ENCODE measurements at places on chromosomes 7 and 10.

- no peak overlapping the region for H3K4me3 ChIP-seq
- H3K27ac ChIP-seq: no peak overlapping the region
- DNase-seq: no peak
- H3K36me3 ChIP-seq: peaks cover 2% of the 10 kb centered on the region
- no peaks in the 10 kb centered on the region for H3K27me3 ChIP-seq
These were observed 181.7 kb downstream of the ST7 start for GRCh38 chr7:117134889-117135552.

GRCh38 chr7:12291870-12292269 is 80.8 kb downstream of the TMEM106B start:
- H3K27ac ChIP-seq: no peak overlapping the region
- DNase-seq: peak; percentile 22
- H3K27me3 ChIP-seq: peaks cover 1% of the 10 kb centered on the region
- H3K36me3 ChIP-seq: no peaks in the 10 kb centered on the region
- no peak overlapping the region for H3K4me3 ChIP-seq

GRCh38 chr10:133292919-133293809 is 15.5 kb downstream of the TUBGCP2 start:
- no peak overlapping the region for H3K27ac ChIP-seq
- DNase-seq: no peak
- H3K4me1 ChIP-seq: no peaks in the 10 kb centered on the region
- H3K36me3 ChIP-seq: peaks cover 36% of the 10 kb centered on the region
- no peak overlapping the region for H3K4me3 ChIP-seq

DNA sequence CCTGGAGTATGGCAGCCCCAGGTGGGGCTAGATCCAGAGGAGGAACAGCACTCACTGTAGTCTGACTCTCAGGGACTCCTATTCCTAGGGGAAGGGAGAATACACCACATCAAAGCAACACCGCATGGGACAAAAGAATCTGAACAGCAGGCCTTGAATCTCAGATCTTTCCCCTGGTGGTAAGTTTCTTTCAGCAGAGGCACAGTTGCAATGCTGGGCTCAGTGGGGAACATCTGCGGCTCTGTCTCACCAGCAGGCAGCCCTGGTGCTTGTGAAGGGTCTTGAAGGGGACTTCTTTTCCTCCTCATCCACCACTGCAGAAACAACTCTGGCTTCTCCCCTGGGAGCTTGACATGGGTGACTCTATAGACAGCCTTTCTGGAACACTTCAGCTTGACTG is 111.2 kb upstream of the ARHGAP21 start:
- no peak for DNase-seq
- H3K4me3 ChIP-seq: no peak overlapping the region
- H3K27me3 ChIP-seq: no peaks in the 10 kb centered on the region
- H3K4me1 ChIP-seq: no peaks in the 10 kb centered on the region
- H3K27ac ChIP-seq: no peak overlapping the region

GRCh38 chr10:95500097-95500496 is 61.1 kb downstream of the SORBS1 start:
- H3K36me3 ChIP-seq: no peaks in the 10 kb centered on the region
- H3K27me3 ChIP-seq: no peaks in the 10 kb centered on the region
- no peak overlapping the region for H3K4me3 ChIP-seq

- DNase-seq: no peak
- H3K4me3 ChIP-seq: no peak overlapping the region
- H3K4me1 ChIP-seq: peaks cover 10% of the 10 kb centered on the region
- H3K36me3 ChIP-seq: peaks cover 86% of the 10 kb centered on the region
These were observed 98.5 kb downstream of the CARD11 start for GRCh38 chr7:2945171-2945570.

- H3K4me3 ChIP-seq: no peak overlapping the region
- H3K36me3 ChIP-seq: no peaks in the 10 kb centered on the region
- H3K27ac ChIP-seq: no peak overlapping the region
- H3K27me3 ChIP-seq: peaks cover 14% of the 10 kb centered on the region
These were observed 18.5 kb upstream of the LMOD2 start for GRCh38 chr7:123637203-123637602.

- no peaks in the 10 kb centered on the region for H3K36me3 ChIP-seq
- no peak overlapping the region for H3K27ac ChIP-seq
- no peak overlapping the region for H3K4me3 ChIP-seq
- no peak for DNase-seq
- no peaks in the 10 kb centered on the region for H3K27me3 ChIP-seq
These were observed 56.7 kb upstream of the SDK1 start for GRCh38 chr7:3244241-3244814.

DNA sequence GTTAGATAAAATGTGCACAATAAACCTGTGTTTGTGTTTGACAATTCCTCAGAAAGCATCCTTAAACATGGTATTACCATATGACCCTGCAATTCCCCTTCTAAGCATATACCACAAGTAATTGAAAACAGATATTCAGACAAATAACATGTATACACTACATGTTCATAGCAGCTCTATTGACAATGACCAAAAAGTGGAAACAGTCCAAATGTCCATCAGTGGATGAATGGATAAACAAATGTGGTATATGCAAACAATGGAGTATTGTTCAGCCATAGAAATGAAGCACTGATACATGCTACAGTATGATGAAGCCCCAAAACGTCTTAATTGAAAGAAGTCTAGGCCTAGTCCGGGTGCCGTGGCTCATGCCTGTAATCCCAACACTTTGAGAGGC is 280.1 kb downstream of the OTUD1 start:
- H3K4me3 ChIP-seq: no peak overlapping the region
- H3K27ac ChIP-seq: no peak overlapping the region
- no peak for DNase-seq
- H3K27me3 ChIP-seq: no peaks in the 10 kb centered on the region

GRCh38 chr10:79021331-79021907 is 47.3 kb upstream of the ZMIZ1 start:
- DNase-seq: no peak
- no peak overlapping the region for H3K27ac ChIP-seq
- no peak overlapping the region for H3K4me3 ChIP-seq

DNA sequence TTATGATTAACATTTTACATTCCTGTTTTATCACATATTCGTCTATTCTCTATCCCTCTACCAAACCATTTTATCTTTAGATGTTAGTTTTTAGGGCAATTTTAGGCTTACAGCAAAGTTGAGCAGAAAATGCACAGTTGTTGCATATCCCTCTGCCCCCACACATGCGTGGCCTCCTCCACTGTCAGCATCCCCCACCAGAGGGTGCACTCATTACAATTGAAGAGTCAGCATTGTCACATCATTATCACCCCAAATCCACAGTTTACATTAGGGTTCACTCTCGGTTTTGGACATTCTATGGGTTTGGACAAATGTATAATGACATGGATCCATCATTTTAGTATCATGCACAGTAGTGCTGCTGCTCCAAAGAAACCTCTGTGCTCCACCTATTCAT is 86.4 kb downstream of the WDR37 start:
- H3K27me3 ChIP-seq: peaks cover 54% of the 10 kb centered on the region
- no peaks in the 10 kb centered on the region for H3K4me1 ChIP-seq
- H3K27ac ChIP-seq: no peak overlapping the region

DNA sequence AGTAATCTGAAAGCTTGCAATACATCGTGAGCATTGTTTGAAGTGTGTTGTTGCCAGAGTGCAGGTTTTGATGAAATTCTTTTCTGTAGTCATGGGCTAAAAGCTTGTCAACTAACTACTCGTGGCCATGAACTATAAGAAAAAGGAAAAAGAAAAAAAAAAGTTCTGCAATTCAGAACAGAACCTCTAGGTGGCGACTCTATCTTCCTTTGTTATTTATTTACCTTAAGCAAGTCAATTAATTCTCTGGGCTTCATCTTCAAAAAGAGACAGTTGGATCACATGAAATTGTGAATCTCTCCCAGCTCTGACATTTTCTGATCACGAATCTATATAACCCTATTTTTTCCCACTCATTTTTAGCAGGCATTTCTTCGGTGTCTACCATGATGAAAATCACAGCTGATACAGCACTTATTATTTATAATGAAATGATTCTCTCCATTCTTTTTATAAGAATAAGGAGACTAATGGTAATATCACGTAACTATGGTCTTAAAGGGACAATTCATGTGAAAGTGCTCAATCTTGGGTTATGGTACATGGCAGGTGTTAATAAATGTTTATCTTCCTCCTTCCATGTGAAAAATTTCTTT is 18.8 kb downstream of the TMEM196 start:
- H3K27me3 ChIP-seq: peaks cover 5% of the 10 kb centered on the region
- no peak overlapping the region for H3K4me3 ChIP-seq
- no peak for DNase-seq
- no peak overlapping the region for H3K27ac ChIP-seq
- H3K4me1 ChIP-seq: no peaks in the 10 kb centered on the region

DNA sequence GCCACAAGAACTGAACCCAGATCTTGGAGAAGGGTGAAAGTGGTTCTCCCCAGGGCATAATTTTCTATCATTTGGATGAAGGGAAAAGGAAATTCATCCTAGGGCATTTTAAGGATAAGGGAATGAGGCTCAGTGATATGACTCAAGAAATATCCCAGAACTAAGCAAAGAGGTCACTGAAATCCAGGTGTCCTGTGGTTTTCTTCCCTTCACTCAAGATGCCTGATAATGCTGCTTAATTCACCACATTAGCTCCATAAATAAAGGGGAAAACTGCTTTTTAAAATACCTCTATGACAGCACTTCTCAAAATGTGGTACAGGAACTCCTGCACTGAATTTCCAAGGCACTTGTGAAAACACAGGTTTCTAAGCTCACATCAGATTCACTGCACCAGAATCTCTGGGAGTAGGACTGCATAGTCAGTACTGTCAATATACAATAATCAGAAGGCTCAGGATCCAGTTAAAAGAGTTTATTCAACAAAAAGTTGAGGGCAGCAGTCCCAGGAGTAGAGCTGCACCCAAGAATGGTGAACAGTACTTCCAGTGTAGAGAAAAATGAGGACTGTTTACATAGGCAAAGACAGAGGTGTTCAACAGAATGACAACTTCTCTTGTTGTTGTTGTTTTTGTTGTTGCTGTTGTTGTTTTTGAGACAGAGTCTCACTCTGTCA is 2.9 kb downstream of the IFIT3 start:
- H3K27me3 ChIP-seq: peaks cover 4% of the 10 kb centered on the region
- peak overlapping the region; percentile 76 for H3K27ac ChIP-seq
- peak overlapping the region; percentile 82 for H3K4me3 ChIP-seq
- DNase-seq: no peak

GRCh38 chr10:817371-817770 is 114.1 kb downstream of the LARP4B start:
- no peak for DNase-seq
- no peak overlapping the region for H3K27ac ChIP-seq
- H3K4me1 ChIP-seq: peaks cover 20% of the 10 kb centered on the region
- H3K36me3 ChIP-seq: peaks cover 40% of the 10 kb centered on the region
- no peak overlapping the region for H3K4me3 ChIP-seq

DNA sequence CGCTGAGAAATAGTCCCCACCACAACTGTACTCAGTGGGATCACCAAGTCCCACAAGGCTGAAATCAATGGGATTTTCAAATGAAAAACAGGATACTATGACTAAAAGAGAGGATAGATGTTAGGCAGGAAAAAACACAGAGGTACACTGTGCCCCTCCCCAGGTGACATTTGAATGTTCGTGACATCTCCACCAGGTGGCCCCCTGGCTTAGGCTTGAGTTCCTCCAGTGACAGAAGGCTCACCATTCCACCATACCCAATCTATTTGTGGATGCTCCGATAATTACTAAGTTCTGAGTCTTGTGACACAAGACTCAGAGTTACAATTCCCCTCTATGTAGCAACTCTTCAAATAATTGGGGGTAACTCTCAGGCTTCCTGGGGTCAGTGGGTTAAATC is 77.5 kb upstream of the KCNMA1 start:
- H3K27me3 ChIP-seq: peaks cover 16% of the 10 kb centered on the region
- peak; percentile 25 for DNase-seq
- no peak overlapping the region for H3K27ac ChIP-seq
- peaks cover 3% of the 10 kb centered on the region for H3K4me1 ChIP-seq

- H3K27ac ChIP-seq: peak overlapping the region; percentile 31
- peaks cover 36% of the 10 kb centered on the region for H3K36me3 ChIP-seq
- peaks cover 78% of the 10 kb centered on the region for H3K4me1 ChIP-seq
- no peak overlapping the region for H3K4me3 ChIP-seq
- no peak for DNase-seq
These were observed 70.6 kb downstream of the PFKFB3 start for GRCh38 chr10:6273351-6273750.

- no peaks in the 10 kb centered on the region for H3K36me3 ChIP-seq
- no peaks in the 10 kb centered on the region for H3K4me1 ChIP-seq
- H3K27ac ChIP-seq: no peak overlapping the region
- no peaks in the 10 kb centered on the region for H3K27me3 ChIP-seq
These were observed 1314.2 kb upstream of the LRRTM3 start for GRCh38 chr10:65611592-65611991.

DNA sequence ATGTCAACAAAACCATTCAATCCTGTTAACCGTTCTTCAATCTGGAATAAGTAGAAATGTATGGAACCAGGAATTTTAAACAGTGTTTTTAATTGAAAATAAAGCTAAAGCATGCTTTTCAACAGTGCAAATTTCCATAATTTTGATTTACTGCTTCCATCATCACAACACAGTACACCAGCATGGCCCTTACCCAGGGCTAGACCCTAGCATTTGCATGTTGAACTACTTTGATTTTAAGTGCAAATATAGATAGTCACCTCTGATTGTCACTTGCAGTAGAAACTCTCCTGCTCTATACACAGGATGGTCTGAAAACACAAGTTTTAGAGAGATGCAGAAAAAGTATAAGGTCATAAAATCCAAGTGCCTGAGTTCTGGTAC is 12.1 kb downstream of the SKIDA1 start:
- H3K27me3 ChIP-seq: peaks cover 72% of the 10 kb centered on the region
- H3K4me1 ChIP-seq: peaks cover 18% of the 10 kb centered on the region
- H3K27ac ChIP-seq: no peak overlapping the region
- no peak for DNase-seq
- peaks cover 3% of the 10 kb centered on the region for H3K36me3 ChIP-seq

GRCh38 chr7:129688503-129689222 is 77.1 kb downstream of the NRF1 start:
- H3K4me1 ChIP-seq: no peaks in the 10 kb centered on the region
- no peaks in the 10 kb centered on the region for H3K27me3 ChIP-seq
- H3K36me3 ChIP-seq: peaks cover 20% of the 10 kb centered on the region
- DNase-seq: no peak

DNA sequence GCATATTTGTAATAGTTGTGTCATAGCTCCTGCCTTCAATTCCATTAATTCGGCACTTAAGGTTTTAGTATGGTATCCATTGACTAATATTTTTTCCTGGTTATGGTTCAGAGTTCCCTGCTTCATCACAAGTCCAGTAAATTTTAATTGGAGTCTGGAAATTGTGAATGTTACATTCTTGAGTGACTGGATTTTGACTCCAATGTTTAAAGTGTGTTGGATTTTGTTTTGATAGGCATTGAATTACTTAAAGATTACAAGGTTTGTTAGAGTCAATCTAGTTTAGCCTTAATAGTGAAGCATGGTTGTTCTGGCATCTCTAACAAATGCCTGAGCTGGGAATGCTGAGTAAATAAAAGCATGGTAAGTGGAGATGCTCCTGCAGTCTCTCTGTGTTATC is 326.6 kb upstream of the IGFBP3 start:
- H3K4me3 ChIP-seq: no peak overlapping the region
- no peaks in the 10 kb centered on the region for H3K36me3 ChIP-seq
- no peaks in the 10 kb centered on the region for H3K4me1 ChIP-seq
- H3K27ac ChIP-seq: no peak overlapping the region
- DNase-seq: no peak

GRCh38 chr10:132737390-132738048 is 48.4 kb downstream of the NKX6-2 start:
- no peaks in the 10 kb centered on the region for H3K36me3 ChIP-seq
- H3K27ac ChIP-seq: no peak overlapping the region
- H3K4me3 ChIP-seq: no peak overlapping the region
- DNase-seq: no peak
- H3K27me3 ChIP-seq: no peaks in the 10 kb centered on the region
- H3K4me1 ChIP-seq: no peaks in the 10 kb centered on the region

Measured in activated CD4-positive, alpha-beta T cell treated with anti-CD3 and anti-CD28 coated beads, Interleukin-2, amount 10 ng/mL, durations not matched to agents 7 days and 5 days (primary cell).